ENCODE measurements at places on chromosomes 16 and 17.

- peak; percentile 72 for DNase-seq
Measured at GRCh38 chr16:23836078-23836403, 258 bp downstream of the PRKCB start.

DNA sequence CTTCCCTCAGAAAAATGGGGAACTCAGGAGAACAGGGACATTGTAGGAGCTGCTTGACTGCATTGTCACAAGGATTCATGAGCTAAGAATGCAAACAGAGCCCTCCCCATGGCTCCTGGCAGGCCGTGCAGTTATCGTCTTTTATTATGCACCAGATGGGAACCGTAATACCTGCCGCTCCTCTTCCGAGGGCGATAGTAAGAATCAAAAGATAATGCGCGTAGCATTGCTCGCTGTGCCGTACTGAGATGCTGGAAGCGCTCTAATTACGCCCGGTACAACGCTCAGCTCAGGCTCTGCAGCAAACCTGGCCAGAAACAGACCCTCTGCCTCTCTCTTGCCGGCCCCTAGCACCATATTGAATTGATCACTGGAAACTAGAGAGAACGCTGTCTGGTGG, 87.1 kb upstream of the PLCG2 start:
- no peak for DNase-seq

DNA sequence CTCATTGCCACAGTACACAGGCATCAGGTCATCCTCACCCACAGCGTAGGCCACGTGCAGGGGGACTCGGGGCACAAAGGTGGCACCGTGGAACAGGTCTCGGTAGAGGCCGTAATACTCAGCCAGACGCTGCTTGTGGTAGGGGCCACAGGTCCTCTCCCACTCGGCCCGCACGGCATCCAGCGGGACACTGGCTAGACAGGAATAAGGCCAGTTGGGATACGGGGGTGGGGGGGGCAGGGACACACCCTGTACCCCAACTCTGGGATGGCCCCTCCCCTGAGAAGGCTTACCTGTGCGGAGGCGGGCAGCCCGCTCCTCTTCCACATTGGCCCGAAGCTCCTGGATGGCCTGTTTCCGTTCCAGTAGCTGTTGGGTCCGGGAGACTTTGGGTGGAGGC, 3.0 kb downstream of the MRPL38 start:
- no peak for DNase-seq

GRCh38 chr16:13923703-13924298, 3.8 kb downstream of the ERCC4 start:
- DNase-seq: peak; percentile 58

DNA sequence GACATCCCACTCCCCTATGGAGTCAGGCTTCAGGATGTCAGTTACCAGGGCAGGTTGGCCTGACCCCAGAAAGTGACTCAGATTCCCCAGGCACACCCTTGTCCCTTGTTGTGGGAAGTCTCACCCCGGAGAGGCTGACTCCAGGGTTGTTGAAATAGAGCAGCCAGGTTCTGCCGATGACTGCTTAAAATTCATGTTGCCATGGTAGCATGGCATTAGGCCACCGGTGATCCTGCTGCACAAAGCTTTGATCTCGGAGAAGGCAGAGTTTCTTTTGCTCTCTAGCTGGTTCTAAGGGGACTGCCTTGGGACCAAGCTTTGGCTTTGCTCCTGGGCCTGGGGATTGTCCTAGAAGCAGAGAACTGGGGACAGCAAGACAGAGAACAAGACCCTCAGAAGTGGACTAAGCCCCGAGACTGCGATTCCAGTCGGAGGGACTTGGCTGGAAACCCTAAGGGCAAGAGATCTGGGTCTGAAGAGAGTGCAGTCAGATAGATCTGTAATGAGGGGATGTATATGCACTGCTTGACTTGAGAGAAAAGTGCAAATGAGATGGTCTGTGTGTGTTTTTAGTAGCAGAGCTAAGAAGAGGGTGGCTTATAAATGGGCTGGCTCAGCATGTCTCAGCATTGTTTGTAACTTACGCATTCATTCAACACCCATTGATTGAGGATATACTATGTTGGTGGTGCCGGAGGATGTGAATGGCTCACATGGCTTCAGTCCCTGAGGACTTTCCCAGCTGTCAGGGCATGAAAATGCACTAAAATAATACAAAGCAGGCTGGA, 106.9 kb downstream of the RGS9 start:
- no peak for DNase-seq

DNA sequence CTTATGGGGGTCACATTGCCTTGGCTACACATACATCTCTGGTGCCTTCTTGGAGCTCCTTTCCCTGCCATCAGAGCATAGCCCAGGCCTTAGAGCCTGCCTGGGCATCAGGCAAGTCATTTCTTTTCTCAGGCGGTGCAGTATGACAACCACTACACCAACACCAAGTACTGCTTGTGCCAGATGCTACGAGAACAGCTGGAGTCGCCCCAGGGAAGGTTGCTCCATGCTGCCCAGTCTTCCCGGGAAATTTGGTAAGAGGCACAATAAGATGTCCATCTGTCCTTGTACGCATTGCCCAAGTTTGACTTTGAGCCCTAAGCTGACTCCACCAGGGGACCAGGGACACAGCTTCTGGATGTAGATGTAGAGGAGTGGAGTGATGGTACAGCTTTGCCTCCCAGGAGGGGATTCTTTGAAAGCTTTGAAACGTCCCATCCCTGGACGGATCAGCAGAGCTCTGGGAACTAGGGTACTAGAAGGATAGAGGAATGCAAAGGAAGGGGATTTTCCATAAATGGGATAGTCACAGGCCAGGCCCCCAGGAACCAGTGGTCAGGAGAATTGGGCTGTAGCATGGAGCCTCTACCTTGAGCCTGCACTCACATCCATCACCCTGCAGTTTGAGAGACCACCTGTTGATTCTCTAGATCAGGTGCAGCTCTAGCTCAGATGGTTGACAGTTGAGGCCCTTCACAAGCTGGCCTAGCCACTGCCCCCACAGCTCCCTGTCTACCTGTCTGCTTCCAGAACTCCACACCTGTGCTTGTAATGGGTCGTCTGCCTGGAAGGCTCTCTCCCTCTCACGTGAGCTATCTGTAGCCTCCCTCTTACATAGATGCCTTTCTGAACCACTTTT, 11.0 kb upstream of the NFATC3 start:
- DNase-seq: peak; percentile 32

DNA sequence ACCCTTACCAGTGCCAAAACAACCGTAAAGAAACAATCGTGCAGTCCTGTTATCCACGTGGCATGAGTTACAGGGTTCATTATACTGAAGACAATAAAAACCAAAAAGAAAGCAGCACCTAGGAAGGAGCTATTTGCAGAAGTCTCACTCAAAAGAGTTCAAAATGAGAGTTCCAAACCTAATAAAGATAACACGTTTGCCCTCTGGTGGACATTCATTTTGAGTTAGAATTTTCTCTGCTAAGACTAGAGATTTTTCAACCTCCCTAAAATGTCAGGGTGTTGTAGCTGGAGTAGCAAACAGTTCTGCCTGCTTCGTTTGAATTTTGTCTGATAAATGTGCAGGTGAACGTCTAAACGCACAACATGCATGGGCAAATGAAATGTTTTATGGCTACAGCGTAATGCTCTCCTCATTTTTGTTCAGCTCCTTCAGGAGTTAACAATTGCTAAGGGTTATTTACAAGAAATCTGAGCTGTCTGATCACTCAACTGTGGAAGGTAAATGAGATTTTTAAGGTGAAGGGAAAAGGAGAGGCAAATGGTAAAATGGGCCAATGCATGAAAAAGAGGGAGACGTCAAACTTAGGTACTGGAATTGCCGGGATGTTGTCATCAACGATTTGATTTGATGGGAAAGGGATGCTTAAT, 1067.9 kb upstream of the EEF2KMT start:
- DNase-seq: no peak

DNA sequence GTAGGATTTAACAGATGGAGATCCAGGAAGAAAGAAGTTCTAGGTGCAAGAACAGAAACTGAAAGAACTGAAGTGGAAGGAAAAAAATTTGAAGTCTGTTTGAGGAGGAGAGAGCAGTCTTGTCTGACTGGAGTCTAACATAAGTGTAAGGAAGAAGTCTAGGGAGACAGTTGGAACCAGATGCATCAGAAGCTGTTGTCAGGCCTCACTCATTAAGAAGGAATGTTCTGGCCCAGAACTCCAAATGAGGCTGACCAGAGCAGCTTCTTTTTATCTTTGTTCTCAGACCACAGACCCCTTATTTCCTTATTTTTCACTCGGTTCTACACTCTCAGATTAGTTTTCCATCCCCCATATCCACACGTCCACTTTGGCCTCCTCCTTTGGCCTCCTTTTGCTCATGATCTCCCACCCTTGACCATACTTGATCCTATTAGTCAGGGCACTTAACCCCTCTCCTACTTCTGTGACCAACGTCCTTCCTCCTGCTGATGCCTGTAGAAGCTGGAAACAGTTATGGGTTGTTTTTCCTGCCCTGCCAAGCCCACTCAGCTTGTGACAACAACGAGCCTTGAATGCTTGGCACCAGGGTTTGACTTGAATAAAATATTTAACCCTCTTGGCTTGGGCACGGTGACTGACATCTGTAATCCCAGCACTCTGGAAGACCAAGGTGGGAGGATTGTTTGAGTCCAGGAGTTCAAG, 7.0 kb upstream of the MYH2 start:
- no peak for DNase-seq

Data from B cell (primary cell).